CD4-positive, alpha-beta T cell (primary cell): ENCODE measurements at places on chromosomes 6 and 20.

DNA sequence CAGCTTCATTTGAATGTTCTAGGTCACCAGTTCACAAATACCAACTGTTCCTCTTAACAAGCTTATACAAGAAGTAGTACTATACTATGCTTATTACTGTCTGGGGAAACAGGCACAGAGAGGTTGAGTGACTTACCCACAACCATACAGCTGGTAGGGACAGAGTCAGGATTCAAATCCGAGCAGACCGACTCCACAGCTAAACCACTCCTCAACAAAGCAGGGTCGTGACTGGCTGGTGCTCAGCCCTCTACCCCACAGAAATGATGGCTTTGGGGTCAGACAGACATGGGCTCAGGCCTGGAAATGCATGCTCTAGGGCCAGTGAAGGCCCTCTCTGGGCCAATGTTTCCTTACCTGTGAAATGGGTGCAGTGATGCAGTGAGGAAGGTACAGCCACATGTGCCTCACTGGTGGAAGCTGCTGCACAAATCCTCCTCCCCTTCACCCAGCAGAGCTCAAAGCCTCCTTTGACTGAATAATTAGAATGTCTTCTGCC is 63.6 kb downstream of the MRPL14 start:
- DNase-seq, result no peak

GRCh38 chr20:49712646-49712995 is 1.1 kb downstream of the B4GALT5 start:
- no peak for DNase-seq

DNA sequence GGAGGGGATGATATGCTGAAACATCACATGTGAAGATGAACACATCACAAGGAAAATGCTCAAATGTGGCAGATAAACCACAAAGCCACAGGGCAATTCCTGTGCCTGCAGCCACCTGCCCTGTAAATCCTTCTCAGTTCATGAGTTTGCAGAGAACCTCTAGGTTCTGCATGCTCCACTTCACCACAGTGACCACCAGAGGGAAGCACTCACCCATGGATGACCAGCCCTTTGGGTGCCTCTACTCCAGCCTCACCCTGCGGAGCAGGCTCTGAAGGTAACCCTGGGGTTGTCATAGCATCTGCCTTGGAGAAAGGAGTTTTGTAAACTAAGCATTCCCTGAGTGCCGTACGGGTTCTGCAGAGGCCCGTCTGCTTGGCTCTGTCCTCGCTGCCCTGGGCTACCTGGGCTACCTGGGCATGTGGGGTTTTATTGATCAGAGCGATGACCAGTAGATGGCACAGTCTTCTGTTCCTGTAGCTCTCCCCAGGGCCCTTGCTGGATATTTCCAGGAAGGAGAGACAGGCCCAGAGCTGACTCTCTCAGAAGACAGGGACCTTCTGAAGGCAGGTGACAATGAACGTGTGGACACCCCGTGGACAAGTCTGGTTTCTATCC is 31.7 kb upstream of the CST1 start:
- peak; percentile 14 for DNase-seq

DNA sequence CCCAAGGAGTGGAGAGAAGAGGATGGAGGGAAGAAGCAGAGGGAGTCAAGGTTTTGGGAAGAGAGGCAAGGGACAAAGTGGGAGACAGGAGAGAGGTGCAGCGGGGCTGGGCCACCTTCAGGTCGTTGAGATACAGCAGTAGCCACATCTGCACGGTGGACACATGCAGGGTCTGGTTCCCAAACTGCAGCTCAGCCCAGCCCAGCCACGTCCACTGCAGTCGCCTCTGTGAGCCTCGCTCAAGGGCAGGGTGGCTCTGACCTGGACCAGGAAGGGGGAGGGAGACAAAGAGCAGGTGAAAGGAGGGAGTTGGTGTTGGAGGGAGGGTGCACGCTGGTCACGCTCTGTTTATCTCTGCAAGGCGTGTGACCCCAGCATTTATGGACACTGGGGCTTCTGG is 14.9 kb downstream of the CUL7 start:
- DNase-seq, result no peak

GRCh38 chr6:14927398-14927797 is 318.5 kb upstream of the JARID2 start:
- no peak for DNase-seq

GRCh38 chr6:90008908-90009501 is 114.7 kb downstream of the GJA10 start:
- DNase-seq, result no peak

DNA sequence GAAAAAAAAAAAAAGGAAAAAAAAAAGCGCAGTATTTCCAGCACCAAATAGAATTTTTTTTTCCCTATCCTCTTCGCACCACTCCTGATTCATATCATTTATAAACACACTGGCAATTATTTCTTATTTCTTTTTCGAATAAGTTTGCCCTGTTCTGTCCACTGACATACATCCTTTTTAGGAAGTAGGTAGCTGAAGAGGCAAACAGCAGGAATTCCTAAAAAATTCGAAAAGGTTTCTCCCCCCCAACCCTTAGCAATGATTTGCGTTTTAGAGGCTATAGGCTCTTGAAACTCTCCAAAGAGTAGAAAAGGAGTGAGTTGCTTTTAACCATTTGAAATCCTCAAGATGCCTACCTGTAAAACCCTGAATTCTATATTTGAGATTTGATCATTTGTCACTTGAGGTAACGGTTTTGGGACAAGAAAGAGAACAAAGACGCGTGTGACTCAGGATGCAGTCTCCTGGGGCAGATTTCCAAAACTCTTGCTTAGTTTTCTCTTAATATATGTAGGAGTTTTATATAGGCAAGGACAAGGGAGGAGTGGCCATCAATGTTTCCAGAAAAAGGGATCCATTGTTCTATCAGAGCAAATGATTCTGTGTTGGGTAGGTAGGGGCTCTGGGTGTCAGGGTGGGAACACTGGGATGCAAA is 531 bp upstream of the CCN2 start:
- no peak for DNase-seq

GRCh38 chr6:3987576-3987975 is 91.4 kb downstream of the FAM217A start:
- no peak for DNase-seq

GRCh38 chr6:123994891-123995635 is 191.4 kb downstream of the NKAIN2 start:
- DNase-seq, result no peak

- DNase-seq, result no peak
Measured at GRCh38 chr6:81892891-81893290, 140.4 kb upstream of the TENT5A start.

- no peak for DNase-seq
Measured at GRCh38 chr20:19952392-19952791, 64.8 kb upstream of the NAA20 start.

DNA sequence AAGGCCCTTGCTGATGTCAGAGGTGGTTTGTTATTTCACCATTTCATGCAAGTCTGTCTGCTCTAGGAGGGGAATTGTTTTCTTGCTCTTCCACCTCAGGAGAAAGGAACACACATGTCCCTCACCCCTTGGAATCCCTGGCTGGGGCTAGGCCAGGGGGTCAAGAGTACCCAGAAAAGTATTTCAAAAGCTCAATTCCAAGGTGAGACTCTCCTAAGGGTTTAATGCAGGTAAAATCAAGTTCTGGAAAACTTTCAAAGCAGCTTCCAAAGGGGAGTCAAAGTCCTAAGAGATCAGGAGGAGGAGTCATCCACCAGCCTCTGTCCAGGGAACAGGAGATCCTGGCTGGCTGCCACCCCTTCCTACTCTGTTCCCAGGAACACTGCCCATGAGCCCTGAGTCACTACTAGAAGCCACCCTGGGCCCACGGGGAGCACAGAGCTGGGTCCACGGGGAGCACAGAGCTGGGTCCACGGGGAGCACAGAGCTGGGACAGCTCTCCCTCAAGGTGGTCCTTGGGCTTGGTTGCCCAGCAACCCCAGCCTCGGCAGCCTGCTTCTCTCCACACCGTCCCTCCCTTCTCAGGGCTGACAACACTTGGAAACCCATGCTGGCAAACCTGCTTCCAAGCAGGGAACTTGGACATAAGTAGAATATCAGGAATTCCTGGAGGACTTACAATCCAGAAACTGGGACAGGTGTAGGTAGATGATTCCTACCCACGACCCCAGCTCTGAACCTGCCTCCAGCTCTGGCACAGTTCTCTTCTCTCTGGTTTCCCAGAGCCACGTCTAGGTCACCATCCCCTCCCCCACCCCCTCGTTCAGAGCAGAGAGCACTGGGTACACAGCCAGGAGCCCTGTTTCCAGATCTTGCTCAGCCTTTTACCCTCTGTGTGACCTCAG is 35.3 kb upstream of the CDKN1A start:
- no peak for DNase-seq

- DNase-seq, result no peak
Measured at GRCh38 chr6:13288969-13289391, 39.4 kb downstream of the TBC1D7 start.

DNA sequence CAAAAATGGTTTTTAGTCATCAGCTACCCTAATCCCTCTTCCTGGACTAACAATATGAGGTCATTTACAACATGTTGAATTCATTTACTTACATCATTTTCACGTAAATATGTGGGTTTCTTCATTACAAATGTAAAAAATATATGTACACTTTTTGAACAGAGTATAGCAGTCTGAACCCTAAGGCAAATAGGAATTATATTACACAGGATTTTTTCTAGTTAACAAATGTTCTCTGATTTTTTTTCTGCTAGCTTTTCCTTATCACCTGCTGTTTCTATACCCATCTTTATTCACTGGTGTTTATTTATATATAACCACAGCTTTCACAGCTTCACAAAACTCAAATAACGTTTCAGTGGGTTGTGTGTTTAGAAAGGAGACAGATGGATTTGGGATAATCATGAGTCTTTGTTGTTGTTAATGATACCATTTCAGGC is 21.0 kb upstream of the CD2AP start:
- DNase-seq, result no peak

GRCh38 chr6:143232849-143233248 is 172.2 kb downstream of the AIG1 start:
- DNase-seq, result no peak

GRCh38 chr6:12955956-12956355 is 239.4 kb downstream of the PHACTR1 start:
- DNase-seq, result no peak

DNA sequence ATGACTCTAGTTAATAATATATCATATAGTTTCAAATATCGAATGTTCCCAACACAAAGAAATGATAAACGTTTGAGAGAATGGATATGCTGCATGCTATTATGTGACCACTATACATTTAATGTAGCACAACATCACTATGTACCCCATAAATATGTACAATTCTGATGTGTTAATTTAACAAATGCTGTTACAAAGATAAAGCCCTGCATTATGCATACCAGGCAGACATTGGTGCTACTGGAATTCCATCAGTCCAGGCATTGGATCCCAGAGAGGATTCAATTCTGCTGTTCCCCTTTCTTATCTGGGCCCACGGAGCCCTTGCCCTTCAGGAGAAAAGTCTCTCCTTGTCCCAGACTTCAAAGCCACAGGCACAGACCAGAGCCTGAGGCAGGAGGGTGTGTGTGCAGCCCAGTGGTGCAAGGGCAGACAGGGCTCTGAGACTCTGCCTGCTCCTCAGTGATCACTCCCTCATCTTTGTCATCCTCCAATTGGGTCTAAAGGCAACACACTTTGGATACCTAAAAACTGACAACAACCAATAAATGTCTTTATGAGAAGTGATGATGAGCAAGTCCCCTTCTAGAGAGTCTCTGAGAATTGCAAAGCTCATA is 45.2 kb downstream of the PSMG4 start:
- DNase-seq, result no peak

GRCh38 chr6:126148853-126149252 is 162.5 kb downstream of the TRMT11 start:
- no peak for DNase-seq

GRCh38 chr6:105391705-105392104 is 11.2 kb downstream of the PREP start:
- no peak for DNase-seq

- DNase-seq, result no peak
Measured at GRCh38 chr20:38195521-38195920, 30.5 kb upstream of the TGM2 start.

GRCh38 chr6:47646689-47647088 is 51.7 kb upstream of the ADGRF4 start:
- DNase-seq, result no peak

- DNase-seq, result no peak
Measured at GRCh38 chr6:98640366-98640765, 194.0 kb upstream of the POU3F2 start.

- no peak for DNase-seq
Measured at GRCh38 chr20:63685269-63686026, 11.0 kb upstream of the TNFRSF6B start.

DNA sequence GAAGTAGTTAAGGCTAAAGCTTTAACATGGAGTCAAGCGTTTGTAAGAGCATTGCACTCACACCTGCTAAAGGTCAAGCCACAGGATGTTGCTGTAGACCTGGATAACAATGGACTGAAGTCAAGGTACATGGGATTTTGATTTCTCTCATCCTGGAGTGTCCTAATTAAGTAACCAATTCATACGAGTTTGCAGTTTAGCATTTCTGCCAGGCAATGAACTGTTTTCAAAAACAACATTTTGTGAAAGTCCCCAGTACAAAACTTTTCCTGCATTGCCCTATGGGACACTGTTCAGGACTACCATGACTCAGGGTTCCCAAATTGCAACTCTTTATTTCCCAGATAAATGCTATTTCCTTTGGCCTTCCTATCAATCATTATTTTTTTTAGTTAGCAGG is 17.4 kb upstream of the SIRPB1 start:
- no peak for DNase-seq

DNA sequence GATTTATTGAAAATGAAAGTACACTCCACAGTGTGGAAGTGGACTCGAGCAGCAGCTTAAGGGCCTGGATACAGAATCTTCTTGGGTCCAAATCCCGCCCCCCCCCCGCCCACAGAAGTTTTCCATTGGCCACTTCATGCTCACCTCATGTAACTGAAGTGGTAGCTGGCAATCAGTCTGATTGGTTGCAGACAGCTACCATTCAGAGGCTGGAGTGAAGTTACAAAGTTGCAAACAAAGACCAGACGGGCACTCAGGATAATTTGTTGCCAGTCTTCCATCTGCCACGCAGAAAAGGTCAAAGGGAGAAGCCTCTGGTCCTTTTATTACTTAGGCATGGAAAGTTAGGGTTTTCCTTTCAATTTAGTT is 25.8 kb upstream of the FABP7 start:
- no peak for DNase-seq

GRCh38 chr6:126064748-126065401 is 78.5 kb downstream of the TRMT11 start:
- DNase-seq, result no peak

- no peak for DNase-seq
Measured at GRCh38 chr20:34525709-34526416, 9.6 kb downstream of the DYNLRB1 start.

- DNase-seq, result no peak
Measured at GRCh38 chr20:53900380-53900999, 169.9 kb downstream of the BCAS1 start.

DNA sequence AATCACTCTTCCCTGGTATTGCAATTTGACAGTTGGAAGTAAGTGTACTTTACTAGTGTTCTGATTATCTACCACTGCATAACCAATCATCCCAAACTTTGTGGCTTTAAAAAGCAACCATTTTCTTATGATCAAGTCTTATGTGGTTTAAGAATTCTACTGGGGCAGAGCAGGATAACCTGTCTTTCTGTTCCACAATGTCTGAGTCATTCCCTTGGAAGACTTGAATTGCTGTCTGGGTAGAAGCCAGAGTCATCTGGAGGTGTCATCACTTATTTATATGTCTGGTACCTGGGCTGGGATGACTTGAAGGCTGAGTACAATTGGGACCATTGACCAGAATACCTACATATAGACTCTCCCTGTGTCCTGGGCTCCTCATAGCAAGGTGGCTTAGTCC is 644.3 kb downstream of the HDGFL1 start:
- no peak for DNase-seq
